ENCODE measurements at places on chromosomes 16 and 17. TPM values are rescaled to one million over a fixed set of nuclear protein-coding genes. Genes with fewer than 3 reads are reported as not detected.

Gene CCDC200
- 0.12 TPM for polyA plus RNA-seq

Gene SPNS3
- 1.6 TPM for polyA plus RNA-seq

Gene HBQ1
- polyA plus RNA-seq = not detected

Gene FBXO39
- polyA plus RNA-seq = not detected

Gene MYH2
- 0.60 TPM for polyA plus RNA-seq

Gene CCDC40
- polyA plus RNA-seq = 1.4 TPM

Gene SPATA32
- polyA plus RNA-seq = not detected
